ENCODE measurements at places on chromosomes 3 and 15.

GRCh38 chr3:21962456-21962855 lies 211.4 kb upstream of the ZNF385D start:
- DNase-seq: no peak

DNA sequence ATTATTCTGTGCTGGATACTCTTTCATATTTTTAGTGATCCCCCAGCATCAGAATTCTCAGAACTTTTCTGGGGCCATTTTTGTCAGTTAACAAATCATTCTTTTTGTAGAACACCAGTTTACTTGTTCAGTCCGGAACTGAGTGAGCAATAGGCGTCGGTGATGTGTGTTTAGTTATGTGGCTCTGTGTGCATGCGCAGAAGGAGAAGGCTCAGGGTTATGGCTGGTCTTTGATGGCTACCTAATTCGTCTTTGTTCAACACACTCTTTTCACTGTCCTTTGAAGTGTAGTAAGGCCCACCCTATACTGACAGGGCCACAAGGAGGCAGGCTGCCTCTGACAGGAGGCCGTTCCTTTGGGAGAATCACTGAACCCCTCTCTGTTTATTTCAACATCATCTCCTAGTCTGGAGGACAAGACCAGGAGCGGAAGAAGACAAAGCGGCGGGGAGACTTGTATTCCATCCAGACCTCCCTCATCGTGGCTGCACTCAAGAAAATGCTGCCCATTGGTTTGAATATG lies 158.2 kb upstream of the CHRM5 start:
- no peak for DNase-seq

GRCh38 chr3:42515391-42515916 lies 13.0 kb downstream of the VIPR1 start:
- no peak for DNase-seq

DNA sequence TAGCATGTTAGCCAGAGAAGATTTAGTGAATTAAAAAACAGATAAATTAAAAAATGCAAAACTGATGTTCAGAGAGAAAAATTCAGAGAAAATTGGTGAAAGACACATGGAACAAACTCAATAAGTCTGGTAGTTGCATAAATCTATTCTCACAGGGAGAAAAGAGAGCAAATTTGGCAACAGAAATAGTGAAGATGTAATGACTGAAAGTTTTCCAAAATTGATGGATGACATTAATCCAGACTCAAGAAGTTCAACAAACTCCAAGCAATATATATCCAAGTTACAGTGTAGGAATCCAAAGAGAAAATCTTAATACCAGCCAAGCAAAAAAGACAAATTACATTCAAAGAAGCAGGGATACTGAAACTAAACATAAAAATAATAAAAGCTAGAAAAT lies 302.7 kb upstream of the ARPP21 start:
- no peak for DNase-seq

- no peak for DNase-seq
Measured at GRCh38 chr3:158105119-158105709, 1.0 kb downstream of the SHOX2 start.

DNA sequence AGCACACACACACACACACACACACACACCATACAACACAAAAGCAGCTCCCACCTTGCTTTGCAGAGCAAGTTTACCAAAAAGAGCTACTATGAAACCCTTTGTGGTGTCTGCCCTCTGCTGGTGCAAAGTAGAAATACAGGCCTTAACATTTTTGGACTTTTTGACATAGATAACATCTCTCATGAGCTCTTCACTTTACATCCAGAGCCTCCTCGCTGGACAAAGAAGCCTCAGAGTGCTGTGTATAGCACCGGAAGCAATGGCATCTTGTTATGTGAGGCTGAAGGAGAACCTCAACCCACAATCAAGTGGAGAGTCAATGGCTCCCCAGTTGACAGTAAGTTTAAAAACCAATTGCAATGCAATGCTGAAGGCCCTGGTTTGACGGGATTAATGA lies 157.9 kb downstream of the CHL1 start:
- DNase-seq: no peak

- DNase-seq: no peak
Measured at GRCh38 chr15:90970274-90970673, 15.6 kb downstream of the RCCD1 start.

DNA sequence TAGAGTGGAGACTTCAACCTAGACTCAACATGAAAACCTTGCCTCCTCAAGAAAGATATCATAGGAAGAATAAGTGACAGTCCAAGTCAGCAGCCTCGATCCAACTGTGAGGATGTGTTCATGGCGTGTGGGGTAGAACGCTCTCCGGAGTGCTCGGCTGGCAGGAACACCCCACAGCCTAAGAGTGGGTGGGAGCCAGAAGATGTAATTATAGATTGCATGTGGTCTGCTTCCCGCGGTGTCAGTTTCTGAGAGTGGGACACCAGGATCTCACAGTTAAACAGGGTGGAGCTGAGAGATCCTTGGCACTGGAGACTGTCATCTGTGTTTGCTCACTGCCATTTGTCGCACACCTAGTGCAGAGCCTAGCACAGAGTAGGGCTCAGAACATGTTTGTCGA lies 158.0 kb downstream of the CTNNB1 start:
- no peak for DNase-seq
